ENCODE measurements at places on chromosomes 16 and 17.

- DNase-seq: no peak
Observed at GRCh38 chr17:73463821-73464220, 152.0 kb upstream of the CDC42EP4 start.

GRCh38 chr16:67150047-67150832 is 558 bp downstream of the B3GNT9 start:
- no peak for DNase-seq

DNA sequence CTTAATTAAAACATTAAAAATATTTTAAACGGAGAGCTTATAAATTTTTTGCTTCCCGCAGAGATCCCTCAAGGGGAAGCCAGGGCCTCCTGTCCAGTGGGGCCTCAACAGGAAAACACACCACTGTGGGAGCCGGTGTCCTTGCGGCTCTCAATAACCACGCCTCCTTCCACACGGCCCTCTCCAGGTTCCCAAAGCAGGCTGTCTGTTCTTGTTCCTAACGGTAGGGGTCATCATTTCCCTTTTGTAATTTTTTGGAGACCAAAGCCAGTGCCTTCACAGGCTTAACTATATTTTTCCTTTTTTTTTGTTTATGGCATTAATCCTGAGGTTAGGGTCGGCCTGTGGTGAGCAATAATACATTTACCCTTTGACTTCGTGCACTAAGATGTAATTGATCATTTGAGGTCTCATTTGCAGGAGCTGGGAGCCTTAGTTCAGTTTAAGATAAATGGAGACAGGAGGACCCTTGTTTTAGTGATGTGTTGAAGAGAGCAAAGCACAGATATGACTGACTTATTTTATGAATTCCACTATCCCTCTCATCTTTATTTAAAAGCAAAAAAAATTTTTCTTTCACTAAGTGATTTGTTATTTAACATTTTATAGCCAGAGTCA is 77.5 kb upstream of the N4BP1 start:
- peak; percentile 43 for DNase-seq

DNA sequence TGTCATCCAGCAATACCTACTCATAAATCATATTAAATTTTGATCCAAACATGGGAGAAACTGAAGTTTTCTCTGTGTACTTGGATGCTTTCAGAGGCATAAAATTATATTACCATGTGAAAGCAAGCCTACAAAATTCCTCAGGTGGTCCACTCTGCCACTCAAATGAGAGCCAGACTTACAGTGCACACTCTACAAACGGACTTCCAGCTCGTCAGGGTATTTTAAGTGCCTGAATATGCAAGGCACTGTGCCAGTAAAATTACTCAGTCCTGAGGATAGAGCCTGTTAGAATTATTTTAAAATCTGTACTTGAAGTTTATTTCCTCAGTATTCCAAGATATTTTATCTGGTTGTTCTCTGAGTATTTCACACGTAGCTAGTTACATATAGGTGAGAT is 54.5 kb downstream of the TENT4B start:
- DNase-seq: no peak

GRCh38 chr17:45784741-45785479 is 790 bp downstream of the CRHR1 start:
- no peak for DNase-seq

DNA sequence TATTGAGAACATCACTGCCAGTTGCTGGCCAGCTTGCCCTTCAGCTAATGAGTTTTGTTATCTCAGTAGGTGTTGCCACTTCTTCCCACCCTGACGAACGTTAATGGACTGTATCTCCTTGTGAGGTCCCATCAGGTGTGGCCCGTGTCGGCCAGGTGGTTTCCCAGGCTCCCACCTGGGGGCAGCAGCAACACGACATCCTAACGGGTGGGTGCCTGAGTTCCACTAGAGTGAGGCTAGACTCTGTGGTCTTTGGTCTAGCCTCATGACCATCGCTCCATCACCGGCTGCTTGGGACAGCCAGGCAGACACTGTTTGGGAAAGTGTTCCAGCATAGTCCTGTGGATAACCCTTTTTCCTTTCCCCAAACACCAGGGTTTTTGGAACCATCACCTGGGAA is 45.6 kb upstream of the LCMT1 start:
- DNase-seq: no peak

GRCh38 chr17:13520899-13521572 is 80.7 kb downstream of the HS3ST3A1 start:
- DNase-seq: no peak

DNA sequence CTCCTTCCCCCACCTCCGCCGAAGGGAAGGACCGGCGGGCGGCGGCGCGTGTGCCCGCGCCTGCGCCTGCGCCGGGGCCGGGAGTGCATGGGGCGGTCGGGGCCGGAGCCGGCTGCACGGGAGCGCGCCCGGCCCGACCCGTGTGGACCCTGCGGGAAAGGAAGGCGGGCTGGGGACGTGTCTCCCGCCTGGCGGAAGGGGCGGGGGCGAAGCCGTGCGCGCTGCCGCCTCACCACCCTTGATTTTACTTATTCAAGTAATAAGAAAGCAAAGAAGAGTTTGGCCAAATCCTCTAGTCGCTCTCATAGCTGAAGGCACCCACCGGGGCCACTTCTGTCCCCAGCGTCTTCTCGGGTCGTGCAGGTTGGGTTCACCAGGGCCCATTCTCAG is 596 bp upstream of the PFN1 start:
- peak; percentile 36 for DNase-seq

DNA sequence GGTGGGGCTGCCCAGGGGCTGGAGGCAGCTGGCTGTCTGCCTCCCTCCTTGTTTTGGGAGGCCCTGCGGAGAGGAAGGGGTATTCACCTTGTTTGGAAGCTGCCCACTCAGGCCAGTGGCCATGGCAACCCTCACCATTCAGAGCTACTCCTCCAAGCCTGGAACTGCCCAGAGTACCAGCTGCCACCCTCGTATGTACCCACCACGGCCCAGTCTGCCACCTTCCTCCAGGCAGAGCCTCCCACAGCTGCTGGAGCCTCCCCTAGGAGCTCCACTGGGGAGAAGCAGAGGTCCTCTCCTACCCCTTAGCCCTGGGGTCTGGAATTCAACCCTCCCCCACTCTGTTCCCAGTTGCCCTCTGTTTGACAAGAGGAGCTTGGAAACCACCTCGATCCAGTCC is 90.7 kb downstream of the AXIN2 start:
- DNase-seq: no peak

- no peak for DNase-seq
Observed at GRCh38 chr17:6684881-6685767, 28.0 kb downstream of the SLC13A5 start.

GRCh38 chr16:67534431-67534830 is 5.8 kb downstream of the RIPOR1 start:
- no peak for DNase-seq

DNA sequence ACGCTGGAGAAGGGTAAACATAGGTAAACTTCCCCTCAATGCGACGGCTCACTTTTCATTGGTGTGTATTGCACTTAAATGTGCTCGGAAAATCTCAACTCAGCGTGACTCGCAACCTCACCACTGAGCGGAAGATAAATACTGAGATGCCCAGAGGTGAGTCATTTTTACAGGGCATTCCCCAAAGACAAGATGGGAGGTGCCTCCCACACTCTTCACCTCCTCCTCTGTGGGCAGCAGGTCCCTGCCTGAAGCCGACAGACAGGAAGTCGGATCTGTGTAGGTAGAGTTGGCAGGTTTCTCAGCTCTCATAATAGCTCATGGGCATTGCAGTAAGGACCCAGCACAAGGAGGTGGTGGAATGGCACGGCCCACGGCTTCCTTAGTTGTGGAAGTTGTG is 274.6 kb upstream of the HSBP1 start:
- no peak for DNase-seq

- DNase-seq: no peak
Observed at GRCh38 chr16:59759296-59759695, 1025.2 kb upstream of the GOT2 start.

GRCh38 chr16:79089735-79090284 is 510.7 kb downstream of the MAF start:
- no peak for DNase-seq

GRCh38 chr17:80095038-80095843 is 6.1 kb upstream of the GAA start:
- DNase-seq: no peak

GRCh38 chr16:80997139-80997798 is 9.4 kb downstream of the CMC2 start:
- no peak for DNase-seq

DNA sequence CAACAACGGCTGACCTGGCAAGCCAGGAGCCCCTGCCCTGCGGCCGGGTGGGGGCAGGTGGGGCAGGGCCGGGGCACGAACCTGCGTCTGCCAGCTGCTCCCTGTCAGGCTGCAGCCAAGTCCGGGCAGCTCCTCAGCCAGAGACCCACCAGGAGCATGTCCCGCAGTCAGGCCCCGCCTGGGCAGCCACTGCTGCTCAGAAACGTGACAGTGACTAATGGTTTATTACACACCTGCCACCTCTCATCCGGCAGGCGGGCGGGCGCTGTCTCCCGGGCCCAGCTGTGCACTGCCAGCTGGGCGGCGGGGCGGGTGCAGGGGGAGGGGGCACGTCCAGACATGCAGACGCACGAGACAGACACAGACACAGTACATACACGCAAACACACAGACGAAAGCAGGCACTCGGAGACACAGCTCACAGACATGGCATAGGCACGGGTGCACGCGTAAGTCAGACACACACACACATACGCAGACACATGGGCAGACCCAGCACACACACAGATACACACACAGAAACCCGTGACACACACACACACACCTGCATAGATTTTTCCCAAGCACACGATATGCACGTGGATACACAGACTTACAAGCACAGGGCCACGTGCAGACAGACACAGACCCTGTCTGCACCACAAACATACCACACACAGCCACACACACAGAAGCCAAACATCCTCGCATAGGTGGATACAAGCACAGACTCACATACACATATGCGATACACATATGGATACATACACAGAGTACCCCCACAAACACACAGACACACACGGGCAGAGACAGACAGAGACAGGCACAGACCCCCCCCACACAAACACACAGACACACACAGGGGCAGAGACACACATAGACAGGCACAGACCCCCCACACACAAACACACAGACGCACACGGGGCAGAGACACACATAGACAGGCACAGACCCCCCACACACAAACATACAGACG is 248.3 kb upstream of the CIBAR2 start:
- peak; percentile 81 for DNase-seq

GRCh38 chr16:64712026-64712425 is 409.8 kb downstream of the CDH11 start:
- DNase-seq: no peak

- DNase-seq: no peak
Observed at GRCh38 chr17:67993998-67994361, 2.3 kb downstream of the C17orf58 start.

GRCh38 chr17:28204751-28205150 is 114.2 kb upstream of the TMEM97 start:
- no peak for DNase-seq

GRCh38 chr16:56747486-56748045 is 17.6 kb downstream of the NUP93 start:
- no peak for DNase-seq

DNA sequence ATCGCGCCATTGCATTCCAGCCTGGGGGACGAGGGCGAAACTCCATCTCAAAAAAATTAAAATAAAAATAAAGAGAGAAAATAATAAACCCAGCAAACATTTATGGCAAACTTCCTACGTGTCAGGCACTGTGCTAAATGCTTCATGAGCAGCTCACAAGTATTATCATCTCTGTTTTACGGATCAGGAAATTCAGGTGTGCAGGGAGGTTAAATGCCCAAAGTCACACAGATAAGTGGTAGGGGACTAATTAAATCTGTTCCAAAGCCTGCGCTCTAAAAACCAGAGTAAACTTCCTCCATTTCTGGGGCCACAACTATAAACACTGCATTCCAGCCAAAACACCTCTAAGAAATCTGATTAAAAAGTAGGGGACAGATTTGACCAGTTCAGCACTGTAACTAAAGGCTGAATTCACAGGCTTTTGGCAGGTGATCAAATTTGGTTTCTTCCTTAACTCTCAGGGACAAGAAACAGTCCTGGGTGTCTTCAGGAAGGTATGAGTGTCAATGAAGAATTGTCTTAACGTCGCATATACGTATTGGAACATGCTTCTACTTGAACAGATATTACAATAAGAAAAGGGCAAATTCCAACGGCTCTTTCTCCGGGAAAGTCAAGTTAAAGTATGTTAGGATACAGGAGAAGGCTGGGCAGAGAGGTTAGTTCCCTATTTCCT is 996 bp downstream of the STRADA start:
- DNase-seq: no peak

GRCh38 chr16:10556236-10556635 is 24.2 kb downstream of the EMP2 start:
- no peak for DNase-seq

- DNase-seq: no peak
Observed at GRCh38 chr16:882256-882655, 81.7 kb upstream of the GNG13 start.

- no peak for DNase-seq
Observed at GRCh38 chr16:16116841-16117240, 106.5 kb downstream of the ABCC6 start.

- DNase-seq: no peak
Observed at GRCh38 chr17:8744086-8744785, 400 bp downstream of the CCDC42 start.

GRCh38 chr17:10276436-10276835 is 78.0 kb upstream of the GAS7 start:
- DNase-seq: no peak

GRCh38 chr17:78900816-78901215 is 2.2 kb downstream of the CEP295NL start:
- DNase-seq: no peak

DNA sequence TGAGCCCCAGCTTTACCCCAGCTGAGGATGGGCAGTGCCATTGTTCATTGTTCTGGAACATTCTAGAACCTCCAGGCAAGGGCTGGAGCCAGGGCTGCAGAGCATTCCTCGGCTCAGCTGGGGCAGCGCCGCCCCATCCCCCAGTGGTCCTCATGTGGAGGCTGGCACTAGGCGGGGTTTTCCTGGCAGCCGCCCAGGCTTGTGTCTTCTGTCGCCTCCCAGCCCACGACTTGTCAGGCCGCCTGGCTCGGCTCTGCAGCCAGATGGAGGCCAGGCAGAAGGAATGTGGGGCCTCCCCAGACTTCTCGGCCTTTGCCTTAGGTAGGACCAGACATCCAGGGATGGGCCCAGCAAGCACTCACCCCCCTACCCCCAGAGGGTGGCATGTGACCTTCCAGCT is at the start of gene TMEM95:
TSS of gene TMEM95 (plus strand) at position 104 of the 400 bp plus-strand sequence. CDS start at position 153, 49 bp downstream.
- no peak for DNase-seq

- no peak for DNase-seq
Observed at GRCh38 chr17:66175892-66176291, 16.0 kb downstream of the CEP112 start.

GRCh38 chr16:76081967-76082366 is 195.2 kb upstream of the CNTNAP4 start:
- no peak for DNase-seq

- DNase-seq: no peak
Observed at GRCh38 chr17:28228986-28229729, 89.8 kb upstream of the TMEM97 start.

DNA sequence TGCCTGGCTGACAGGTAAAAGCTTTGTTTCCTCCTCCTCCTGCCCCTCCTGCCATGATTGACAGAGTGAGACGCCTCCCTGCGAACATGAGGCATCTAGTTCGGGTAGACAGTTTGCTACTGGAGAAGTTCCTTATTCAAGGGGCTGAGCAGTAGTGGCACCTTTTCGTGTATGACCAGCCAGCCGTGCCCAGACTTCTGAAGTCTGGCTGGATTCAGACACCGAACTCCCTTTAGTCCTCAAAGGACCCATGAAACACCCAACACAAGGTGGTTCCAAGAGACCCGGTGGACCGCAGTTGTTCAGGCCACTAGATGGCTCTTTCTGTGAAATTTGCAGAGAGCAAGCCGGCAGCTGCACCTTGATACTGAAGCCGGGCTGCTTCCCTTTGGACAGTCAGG is 192.8 kb downstream of the XYLT1 start:
- DNase-seq: no peak

- no peak for DNase-seq
Observed at GRCh38 chr17:80261159-80261894, 675 bp downstream of the RNF213 start.
